ENCODE measurements at places on chromosomes 4 and X. TPM values are rescaled to one million over a fixed set of nuclear protein-coding genes. Genes with fewer than 3 reads are reported as not detected.

The SORBS2 gene
- polyA plus RNA-seq = 186 TPM

The SPANXB1 gene
- polyA plus RNA-seq = not detected

The MXD4 gene
- polyA plus RNA-seq = 13.9 TPM

DNA sequence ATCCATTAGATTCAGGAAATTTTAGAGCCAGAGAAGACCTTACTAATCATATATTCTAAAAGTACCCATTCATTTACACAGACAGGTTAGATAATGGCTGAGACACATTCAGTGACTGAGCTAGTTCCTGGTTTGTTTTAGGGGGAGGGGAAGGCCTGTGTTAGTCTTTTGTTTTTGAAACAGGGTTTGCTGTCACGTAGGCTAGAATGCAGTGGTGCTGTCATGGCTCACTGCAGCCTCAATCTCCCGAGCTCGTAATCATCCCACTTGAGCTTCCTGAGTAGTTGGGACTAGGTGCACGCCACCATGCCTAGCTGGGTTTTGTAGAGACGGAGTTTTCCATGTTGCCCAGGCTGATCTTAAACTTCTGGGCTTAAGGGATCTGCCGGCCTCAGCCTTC, 10.1 kb downstream of the RBPJ start:
- H3K27me3 ChIP-seq = no peaks in the 10 kb centered on the region
- H3K4me1 ChIP-seq = peaks cover 5% of the 10 kb centered on the region
- H3K27ac ChIP-seq = no peak overlapping the region
- H3K36me3 ChIP-seq = no peaks in the 10 kb centered on the region
- no peak for DNase-seq

- no peak overlapping the region for H3K4me3 ChIP-seq
- H3K27me3 ChIP-seq = peaks cover 14% of the 10 kb centered on the region
Measured at GRCh38 chr4:3701736-3702560, 64.2 kb upstream of the ADRA2C start.

- no peaks in the 10 kb centered on the region for H3K27me3 ChIP-seq
- DNase-seq = peak; percentile 31
- no peaks in the 10 kb centered on the region for H3K4me1 ChIP-seq
- H3K27ac ChIP-seq = no peak overlapping the region
- no peaks in the 10 kb centered on the region for H3K36me3 ChIP-seq
Measured at GRCh38 chr4:87679449-87680169, 29.5 kb downstream of the DMP1 start.

- no peak overlapping the region for H3K4me3 ChIP-seq
- no peak overlapping the region for H3K27ac ChIP-seq
- no peak for DNase-seq
- peaks cover 23% of the 10 kb centered on the region for H3K27me3 ChIP-seq
- no peaks in the 10 kb centered on the region for H3K36me3 ChIP-seq
Measured at GRCh38 chrX:25028726-25029125, 13.0 kb upstream of the ARX start.

GRCh38 chr4:38510201-38510600, 153.8 kb upstream of the KLF3 start:
- no peaks in the 10 kb centered on the region for H3K4me1 ChIP-seq
- H3K27ac ChIP-seq = no peak overlapping the region
- H3K36me3 ChIP-seq = no peaks in the 10 kb centered on the region
- H3K27me3 ChIP-seq = no peaks in the 10 kb centered on the region
- DNase-seq = no peak
- H3K4me3 ChIP-seq = no peak overlapping the region

GRCh38 chr4:25666031-25666630, 10.5 kb downstream of the SLC34A2 start:
- H3K27ac ChIP-seq = no peak overlapping the region
- DNase-seq = no peak
- no peak overlapping the region for H3K4me3 ChIP-seq
- H3K27me3 ChIP-seq = peaks cover 5% of the 10 kb centered on the region
- H3K4me1 ChIP-seq = no peaks in the 10 kb centered on the region
- H3K36me3 ChIP-seq = no peaks in the 10 kb centered on the region

DNA sequence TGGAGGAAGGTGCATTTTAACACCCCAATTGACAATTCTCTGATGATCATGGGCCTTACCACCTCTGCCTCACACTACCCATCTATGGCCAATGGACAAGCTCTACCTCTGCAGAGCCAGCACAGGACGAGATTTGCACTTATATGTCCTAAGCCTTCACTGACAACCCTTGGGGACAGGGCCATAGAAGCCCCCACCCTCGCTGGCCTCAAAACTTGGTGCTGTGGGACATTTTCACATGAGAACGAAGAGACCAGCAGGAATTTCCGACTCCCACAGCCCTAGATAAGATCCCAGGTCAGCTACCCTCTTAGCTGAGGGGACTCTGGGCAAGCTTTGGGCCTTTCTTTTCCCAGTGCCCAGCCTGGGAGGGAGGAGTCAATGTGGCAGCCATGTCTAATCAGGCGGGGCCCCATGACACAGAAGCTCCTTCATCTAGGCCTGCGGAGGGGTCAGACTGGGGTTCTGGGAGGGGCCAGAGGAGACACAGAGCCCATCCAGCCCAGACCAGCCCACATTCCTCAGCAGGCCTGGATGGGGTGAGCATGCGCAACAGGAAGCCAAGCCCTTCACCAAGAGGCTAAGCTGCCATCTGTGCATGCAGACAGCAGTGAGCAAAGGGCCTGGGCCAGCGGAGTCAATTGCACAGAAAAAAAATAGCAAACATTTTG, 12.1 kb downstream of the PJA1 start:
- peak overlapping the region; percentile 13 for H3K27ac ChIP-seq
- peaks cover 28% of the 10 kb centered on the region for H3K27me3 ChIP-seq
- no peaks in the 10 kb centered on the region for H3K36me3 ChIP-seq
- H3K4me3 ChIP-seq = no peak overlapping the region
- DNase-seq = peak; percentile 18

DNA sequence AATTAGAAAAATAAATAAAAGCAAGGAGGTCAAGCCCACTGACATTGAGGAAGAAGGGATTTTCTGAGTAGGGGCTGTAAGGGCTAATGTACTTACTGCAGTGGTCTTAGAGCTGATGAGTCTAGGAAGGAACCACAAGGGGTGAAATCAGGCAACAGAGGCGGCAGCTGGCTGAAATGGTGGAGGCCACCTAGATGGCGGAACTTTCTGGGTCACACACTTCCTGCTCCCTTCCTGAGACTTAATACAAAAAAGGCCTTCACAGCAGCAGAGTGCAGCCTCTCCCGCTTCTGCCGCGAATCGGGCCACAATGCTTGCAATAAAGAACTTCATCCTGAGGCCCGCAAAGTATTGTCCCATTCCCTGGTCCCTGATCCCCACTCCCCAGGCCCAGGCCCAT, 15.4 kb downstream of the SNX12 start:
- no peak for DNase-seq
- no peak overlapping the region for H3K4me3 ChIP-seq
- no peaks in the 10 kb centered on the region for H3K4me1 ChIP-seq
- H3K27ac ChIP-seq = no peak overlapping the region
- no peaks in the 10 kb centered on the region for H3K36me3 ChIP-seq
- peaks cover 3% of the 10 kb centered on the region for H3K27me3 ChIP-seq

DNA sequence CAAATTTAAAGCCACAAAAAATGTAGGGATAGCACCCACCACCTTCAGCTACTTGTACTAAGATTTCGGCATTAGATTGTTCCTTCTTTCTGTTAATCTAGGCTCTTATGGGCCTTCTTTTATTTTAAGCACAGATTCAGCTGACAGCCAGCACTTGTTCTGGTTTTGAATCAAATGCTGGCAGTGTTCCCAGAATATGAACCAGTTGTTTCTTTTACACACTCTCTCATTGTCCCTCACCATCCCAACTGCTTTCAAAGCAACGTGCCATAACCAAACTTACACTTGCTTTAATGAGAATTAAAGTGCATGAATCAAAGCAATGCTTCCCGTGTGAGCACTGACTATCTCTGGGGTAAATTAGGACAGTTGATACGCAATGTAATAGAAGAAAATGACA, 744.5 kb upstream of the FAM241A start:
- no peak for DNase-seq
- no peaks in the 10 kb centered on the region for H3K27me3 ChIP-seq
- no peak overlapping the region for H3K4me3 ChIP-seq
- no peaks in the 10 kb centered on the region for H3K36me3 ChIP-seq
- H3K4me1 ChIP-seq = no peaks in the 10 kb centered on the region
- H3K27ac ChIP-seq = no peak overlapping the region

- no peak overlapping the region for H3K27ac ChIP-seq
- no peak overlapping the region for H3K4me3 ChIP-seq
- no peaks in the 10 kb centered on the region for H3K27me3 ChIP-seq
- H3K4me1 ChIP-seq = no peaks in the 10 kb centered on the region
- no peak for DNase-seq
Measured at GRCh38 chr4:186666750-186667149, 56.9 kb downstream of the FAT1 start.

GRCh38 chr4:3765271-3766035, 732 bp upstream of the ADRA2C start:
- H3K36me3 ChIP-seq = no peaks in the 10 kb centered on the region
- H3K4me3 ChIP-seq = no peak overlapping the region
- no peak for DNase-seq
- peaks cover 22% of the 10 kb centered on the region for H3K27me3 ChIP-seq
- no peaks in the 10 kb centered on the region for H3K4me1 ChIP-seq

DNA sequence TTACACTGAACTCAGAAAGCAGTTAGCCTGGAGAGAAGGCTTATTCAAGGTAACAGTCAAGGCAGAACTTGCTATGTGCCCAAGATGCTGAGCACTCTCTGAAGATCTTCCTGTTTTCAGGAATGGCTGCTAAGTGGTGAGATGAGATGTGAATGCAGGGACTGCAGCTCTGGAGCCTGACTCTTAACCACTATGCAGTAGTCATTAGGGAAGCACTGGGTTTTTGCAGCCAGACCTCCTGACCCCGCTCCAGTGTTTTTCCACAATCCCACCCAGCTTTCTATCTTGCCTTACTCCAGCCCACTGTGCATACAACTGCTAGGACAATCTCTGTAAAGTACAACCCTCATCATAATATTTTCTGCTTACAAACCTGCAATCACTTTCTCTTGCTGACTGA, 95.2 kb upstream of the LNX1 start:
- no peaks in the 10 kb centered on the region for H3K4me1 ChIP-seq
- no peak for DNase-seq
- no peak overlapping the region for H3K4me3 ChIP-seq
- H3K36me3 ChIP-seq = no peaks in the 10 kb centered on the region
- peaks cover 4% of the 10 kb centered on the region for H3K27me3 ChIP-seq

- H3K36me3 ChIP-seq = no peaks in the 10 kb centered on the region
- no peak overlapping the region for H3K4me3 ChIP-seq
- H3K27ac ChIP-seq = no peak overlapping the region
- no peak for DNase-seq
- H3K4me1 ChIP-seq = peaks cover 6% of the 10 kb centered on the region
Measured at GRCh38 chrX:107850422-107850765, 24.7 kb downstream of the MID2 start.

DNA sequence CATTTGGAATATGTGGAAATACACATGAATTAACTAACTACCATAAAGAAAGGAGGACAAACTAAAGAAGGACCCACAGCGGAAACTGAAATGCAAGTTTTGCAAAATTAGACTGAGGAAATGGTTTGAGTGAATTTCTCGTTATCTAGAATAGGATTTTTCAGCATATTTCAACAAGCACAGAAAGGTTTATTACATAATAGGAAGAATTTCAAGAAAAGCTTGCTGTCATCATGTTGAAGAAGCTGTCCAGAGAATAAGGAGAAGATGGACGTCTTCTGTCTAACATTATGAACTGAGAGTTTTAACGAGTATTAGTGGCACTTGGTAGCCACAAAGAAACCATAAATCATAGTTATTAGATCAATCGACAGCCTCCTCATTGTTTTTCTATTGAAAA, 45.0 kb downstream of the TEC start:
- no peak for DNase-seq
- no peak overlapping the region for H3K27ac ChIP-seq
- no peaks in the 10 kb centered on the region for H3K27me3 ChIP-seq

DNA sequence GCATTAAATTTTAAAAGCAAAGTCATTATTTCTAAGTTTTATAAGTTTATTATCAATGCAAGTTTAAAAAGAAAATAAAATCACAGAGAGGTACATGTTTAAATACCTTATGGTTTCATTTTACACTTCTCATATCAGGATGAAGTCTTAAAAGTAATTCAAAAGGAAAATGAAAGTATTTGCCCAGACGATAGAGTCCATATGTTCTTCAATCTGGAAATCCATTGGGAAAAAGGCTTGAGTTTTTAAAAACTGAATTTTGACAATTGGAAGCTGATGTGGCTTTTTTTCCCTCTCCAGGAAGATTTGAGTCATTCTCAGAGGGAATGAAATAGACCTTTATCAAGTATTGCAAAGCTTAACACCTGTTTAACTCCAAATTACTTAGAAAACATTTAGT, 37.1 kb downstream of the MAB21L2 start:
- no peaks in the 10 kb centered on the region for H3K27me3 ChIP-seq
- no peaks in the 10 kb centered on the region for H3K4me1 ChIP-seq
- H3K4me3 ChIP-seq = no peak overlapping the region
- no peak overlapping the region for H3K27ac ChIP-seq

GRCh38 chr4:178215763-178216162, 773.5 kb upstream of the AGA start:
- H3K4me3 ChIP-seq = no peak overlapping the region
- H3K27ac ChIP-seq = no peak overlapping the region
- H3K36me3 ChIP-seq = no peaks in the 10 kb centered on the region
- H3K27me3 ChIP-seq = no peaks in the 10 kb centered on the region
- no peak for DNase-seq
- H3K4me1 ChIP-seq = no peaks in the 10 kb centered on the region

DNA sequence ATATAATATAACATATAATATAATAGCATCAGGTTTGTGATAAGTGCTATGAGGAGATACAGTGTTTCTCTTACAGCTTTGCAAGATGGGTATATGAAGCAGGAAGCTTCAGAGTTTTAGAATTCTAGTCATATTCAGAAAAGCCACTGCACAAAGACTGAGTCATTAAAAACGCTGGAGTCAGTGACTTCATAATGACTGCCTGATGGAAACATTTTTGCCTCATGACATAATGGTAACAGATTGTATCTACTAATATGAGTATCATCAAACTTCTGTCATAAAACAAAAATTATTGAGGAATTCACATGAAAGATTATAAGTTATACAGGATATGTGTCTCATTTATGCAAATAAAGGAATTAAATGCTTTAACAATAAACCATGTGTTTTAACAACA, 46.8 kb downstream of the EPHA5 start:
- no peaks in the 10 kb centered on the region for H3K27me3 ChIP-seq
- no peaks in the 10 kb centered on the region for H3K36me3 ChIP-seq
- DNase-seq = no peak
- no peaks in the 10 kb centered on the region for H3K4me1 ChIP-seq
- H3K4me3 ChIP-seq = no peak overlapping the region
- no peak overlapping the region for H3K27ac ChIP-seq

Data from adrenal gland (tissue), 19 donors.